ENCODE measurements at places on chromosomes 1 and 21. TPM values are rescaled to one million over a fixed set of nuclear protein-coding genes. Genes with fewer than 3 reads are reported as not detected.

DNA sequence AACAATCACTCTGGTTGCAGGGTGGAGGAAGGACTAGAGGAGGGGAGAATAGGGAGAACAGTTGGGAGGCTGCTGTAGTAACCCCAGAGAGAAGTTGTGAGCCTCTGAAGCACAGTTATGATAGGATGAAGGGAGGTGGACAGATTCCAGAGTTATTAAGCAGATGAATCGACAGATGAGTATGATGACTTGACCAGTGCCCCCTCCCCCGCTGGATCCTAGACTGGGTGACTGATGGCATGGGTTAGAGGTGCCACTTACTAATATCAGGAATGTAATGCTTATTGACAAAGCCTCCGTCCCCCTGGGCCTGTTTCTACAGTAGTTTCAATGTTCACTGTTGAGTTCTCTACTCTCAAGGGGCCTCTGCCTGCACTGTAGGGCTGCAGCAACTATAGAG, 14.0 kb upstream of the TIPRL start:
- DNase-seq, result no peak

DNA sequence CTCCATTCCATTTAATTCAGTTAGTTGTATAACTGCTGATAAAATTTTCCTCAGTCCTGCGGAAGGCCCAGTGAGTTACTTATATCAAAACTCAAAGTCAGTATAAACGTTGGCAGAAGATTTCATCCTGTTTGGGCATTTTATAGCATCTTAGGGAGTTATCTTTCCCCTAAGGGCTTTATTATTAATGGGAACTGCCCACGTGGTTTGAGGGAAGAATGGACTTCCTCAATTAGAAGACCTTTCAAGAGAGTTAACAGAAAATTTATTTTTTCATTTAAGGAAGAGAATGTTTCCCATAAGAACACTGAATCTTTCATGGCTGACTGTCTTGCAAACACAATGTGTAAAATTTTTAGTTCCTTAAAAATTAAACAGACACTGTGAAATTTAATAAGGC, 400.1 kb downstream of the NEGR1 start:
- DNase-seq, result no peak

Gene S100A7
- total RNA-seq, result not detected

GRCh38 chr1:10745886-10746455, 50.5 kb downstream of the CASZ1 start:
- DNase-seq, result no peak

All from transverse colon (tissue), 4 donors.